ENCODE measurements at places on chromosomes 11 and 22.

GRCh38 chr11:19766810-19767209 is 54.2 kb downstream of the NAV2 start:
- no peak for DNase-seq

GRCh38 chr11:70887542-70887827 is 364.9 kb downstream of the SHANK2 start:
- no peak for DNase-seq

DNA sequence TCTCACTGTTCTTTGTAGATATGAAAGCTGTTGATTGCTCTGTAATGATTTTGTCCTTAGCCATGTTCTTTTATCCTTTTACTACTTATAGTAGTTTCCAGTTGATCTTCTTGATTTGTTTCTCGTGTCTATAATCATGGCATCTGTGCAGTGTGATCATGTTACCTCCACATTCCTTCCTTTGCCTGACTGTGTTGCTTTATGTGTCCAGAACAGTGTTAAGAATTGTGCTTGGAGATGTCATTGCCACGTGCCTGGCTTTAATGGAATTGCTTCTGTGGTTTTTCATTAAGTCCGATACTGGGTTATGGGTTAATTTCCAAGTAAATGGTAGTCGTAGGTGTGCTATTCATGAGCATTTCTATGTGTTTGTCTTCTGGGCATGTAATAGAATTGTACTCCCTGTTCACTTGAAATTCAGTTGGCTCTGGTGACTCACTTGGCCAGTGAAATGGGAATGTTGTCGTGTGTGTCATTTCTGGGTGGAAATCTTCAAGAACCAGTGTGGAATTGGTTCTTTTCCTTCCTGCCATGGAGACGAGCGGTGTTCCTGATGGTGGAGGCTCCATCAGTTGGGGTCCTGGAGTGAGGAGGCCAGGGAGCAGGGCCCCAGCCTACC is 6.8 kb downstream of the GTSE1 start:
- DNase-seq = no peak

- DNase-seq = no peak
Observed at GRCh38 chr22:22235558-22235957, 9.0 kb upstream of the VPREB1 start.

- peak; percentile 54 for DNase-seq
Observed at GRCh38 chr22:50247748-50248147, 2.9 kb upstream of the TUBGCP6 start.

- DNase-seq = no peak
Observed at GRCh38 chr11:17702876-17703275, 16.5 kb upstream of the MYOD1 start.

- DNase-seq = no peak
Observed at GRCh38 chr11:45538939-45539338, 126.5 kb downstream of the CHST1 start.

GRCh38 chr11:8296038-8296649 is 32.5 kb upstream of the LMO1 start:
- DNase-seq = no peak

- DNase-seq = no peak
Observed at GRCh38 chr11:44300844-44301563, 8.9 kb downstream of the ALX4 start.

DNA sequence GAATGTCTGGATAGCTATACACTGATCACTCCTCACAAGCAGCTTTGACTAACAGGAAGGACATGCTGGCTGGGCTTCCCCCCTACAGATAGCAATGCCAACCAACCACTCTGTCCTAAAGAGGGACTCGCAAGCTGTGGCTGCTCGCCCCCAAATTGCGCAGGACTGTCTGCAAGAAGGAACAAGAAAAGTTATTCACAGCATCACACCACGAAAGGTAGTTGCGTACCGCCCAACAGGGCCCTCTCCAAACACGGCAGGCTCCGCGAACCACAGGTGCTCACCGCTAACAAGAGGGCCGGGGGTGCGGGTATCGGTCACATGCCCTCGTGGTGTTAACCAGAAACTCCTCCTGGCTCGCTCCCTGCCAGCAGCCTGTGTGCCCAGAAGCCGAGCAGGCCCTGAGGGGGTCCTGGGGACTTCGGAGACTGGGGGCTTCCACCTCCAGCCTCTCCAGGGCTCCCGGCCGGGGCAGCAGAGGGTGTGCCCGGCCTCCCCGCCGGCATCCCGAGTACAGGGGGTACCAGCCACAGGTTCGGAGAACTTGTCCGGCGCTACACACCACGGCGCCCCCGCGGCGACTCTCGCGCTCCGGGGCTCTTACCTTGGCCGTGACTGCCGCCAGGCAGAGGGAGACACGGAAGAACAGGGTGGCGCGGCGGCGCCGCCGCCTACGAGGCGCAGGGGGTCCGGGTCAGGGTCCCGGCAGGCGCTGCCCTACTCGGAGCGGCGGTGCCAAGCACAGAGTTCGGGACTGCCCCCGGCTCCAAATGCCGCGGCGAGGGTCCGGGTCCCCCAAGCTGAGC is 682 bp downstream of the LARGE1 start:
- no peak for DNase-seq

DNA sequence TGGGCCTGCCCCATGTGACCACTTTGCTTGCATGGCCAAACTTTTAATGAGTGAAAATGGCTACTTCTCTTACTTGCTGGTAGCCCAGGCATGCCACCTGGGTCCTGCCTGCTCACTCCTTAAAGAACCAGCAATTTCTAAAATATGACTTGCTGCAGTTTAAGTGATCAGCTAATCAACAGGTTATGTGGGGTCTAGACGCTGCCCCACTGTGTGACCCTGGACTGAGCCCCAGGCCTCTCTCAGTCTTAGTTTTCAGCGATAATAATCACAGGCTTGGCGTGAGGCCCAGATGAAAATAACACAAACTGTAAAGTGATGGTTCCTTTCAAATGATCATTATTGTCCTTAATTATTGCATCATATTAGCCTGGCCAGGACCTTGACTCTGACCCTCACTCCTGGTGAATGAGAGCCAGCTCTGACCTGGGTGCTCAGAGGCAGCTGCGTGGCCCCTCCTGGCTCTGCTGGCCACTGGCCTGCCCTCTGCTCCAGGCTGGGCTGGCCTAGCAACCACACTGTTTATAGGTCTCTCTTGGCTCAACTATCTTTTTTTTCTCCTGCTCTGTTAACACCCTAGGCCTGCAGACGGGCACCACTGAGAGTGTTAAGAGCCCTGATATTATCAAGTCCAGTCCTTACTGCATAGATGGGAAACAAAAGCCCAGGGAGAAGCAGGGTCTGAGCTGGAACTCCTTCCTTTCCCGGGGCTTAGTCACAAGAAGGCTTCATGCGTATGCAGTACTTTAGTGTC is 89.7 kb downstream of the RRM1 start:
- DNase-seq = no peak

DNA sequence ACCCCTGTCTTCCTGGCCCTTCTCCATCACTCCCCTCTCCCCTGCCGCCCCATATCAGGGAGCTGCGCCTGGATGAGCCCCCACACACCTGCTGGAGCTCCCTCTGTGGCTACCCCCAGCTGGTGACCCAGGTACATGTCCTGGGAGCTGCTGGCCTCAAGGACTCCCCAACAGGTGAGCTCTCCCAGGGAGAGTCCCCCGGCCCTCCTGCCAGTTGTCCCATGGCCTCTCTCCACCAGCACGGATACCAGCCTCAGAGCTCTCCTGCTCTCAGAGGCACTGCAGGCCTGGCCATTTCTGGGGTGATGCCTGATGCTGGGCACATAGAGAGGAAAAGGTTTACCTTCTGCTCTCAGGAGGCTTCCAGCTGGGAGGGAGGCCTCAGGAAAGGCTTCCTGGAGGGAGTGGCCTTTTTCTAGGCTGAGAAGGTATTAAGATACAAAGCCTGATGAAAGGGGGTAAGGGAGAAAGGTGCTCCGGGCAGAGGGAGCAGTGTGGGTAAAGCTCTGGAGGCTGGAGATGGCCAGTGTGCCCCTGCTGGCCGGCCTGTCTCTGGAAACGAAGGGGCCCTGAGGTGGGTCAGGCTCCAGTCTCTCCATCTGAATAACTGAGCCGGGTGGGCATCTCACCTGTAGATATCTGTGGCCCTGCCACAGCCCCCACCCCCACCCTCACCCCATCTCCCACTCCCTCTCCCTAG is 6.0 kb upstream of the MYO7A start:
- no peak for DNase-seq

- no peak for DNase-seq
Observed at GRCh38 chr11:86802601-86803051, 2.3 kb downstream of the PRSS23 start.

DNA sequence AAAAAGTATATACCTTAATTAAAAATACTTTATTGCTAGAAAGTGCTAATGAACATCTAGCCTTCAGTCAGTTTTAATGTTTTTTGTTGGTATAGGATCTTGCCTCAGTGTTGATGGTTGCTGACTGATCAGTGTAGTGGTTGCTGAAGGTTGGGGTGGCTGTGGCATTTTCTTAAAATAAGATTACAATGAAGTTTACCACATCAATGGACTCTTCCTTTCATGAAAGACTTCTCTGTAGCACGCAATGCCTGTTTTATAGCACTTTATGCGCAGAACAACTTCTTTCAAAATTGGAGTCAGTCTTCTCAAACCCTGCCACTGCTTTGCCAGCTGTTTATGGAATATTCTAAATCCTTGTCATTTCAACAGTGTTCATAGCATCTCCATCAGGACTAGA is 50.6 kb downstream of the LDLRAD3 start:
- DNase-seq = no peak

DNA sequence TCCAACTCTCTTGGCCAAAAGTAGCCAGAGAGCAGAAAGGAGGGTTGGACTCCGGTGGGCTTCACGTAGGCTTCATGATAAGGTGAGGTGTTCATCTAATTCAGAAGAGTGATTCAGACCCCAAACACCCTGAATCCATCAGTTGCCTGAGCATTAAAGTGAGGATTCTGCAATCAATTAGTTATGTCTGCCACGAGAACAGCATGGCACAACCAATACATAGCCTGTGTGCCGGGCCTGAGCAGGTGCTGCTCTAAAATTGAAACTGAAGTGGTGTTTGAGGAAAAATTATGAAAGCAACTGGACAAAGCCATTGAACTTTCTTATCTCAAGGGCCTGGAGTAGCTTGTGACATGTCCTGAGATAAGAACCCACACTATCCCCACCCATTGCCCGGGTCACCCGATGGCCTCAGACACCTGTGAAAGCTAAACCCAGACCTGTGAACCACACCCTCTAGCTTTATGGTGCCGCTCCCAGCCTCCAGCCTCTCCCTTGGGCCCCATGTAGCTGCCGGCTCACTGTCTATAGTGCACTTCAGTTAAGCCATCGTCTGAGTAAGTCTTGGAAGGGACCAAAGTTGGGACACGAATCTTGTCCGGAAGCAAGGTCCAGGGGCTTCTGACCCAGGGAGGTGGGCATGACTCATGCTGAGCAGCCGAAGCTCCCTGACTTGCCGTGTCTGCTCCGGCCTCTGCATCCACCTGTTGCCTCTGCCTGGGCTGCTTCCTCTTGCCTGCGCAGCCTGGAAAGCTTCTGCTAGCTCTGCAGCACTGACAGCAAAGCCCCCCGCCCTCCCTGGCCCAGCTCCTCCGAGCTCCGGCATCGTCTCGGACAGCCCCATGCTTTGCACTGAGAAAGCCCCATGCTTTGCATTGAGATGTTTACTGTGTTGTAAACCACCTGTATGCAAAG is 5.7 kb upstream of the MYEOV start:
- DNase-seq = no peak

DNA sequence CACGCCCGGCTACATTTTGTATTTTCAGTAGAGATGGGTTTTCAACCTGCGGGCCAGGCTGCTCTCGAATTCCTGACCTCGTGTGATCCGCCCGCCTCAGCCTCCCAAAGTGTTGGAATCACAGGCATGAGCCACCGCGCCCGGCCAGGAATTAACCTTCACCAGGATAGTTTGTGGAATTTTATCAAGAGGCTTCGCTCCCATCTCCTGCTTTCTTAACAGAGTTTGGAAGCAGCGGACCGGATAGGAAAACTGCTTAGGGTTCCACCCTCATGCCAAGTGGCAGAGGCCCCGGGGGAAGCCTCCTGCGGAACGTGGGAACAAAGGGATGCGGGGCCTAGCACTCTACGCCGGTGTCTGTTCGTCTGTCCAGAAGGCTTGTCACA is 229.9 kb downstream of the ST3GAL4 start:
- DNase-seq = no peak

- DNase-seq = no peak
Observed at GRCh38 chr11:110564676-110565356, 135.1 kb downstream of the FDX1 start.

DNA sequence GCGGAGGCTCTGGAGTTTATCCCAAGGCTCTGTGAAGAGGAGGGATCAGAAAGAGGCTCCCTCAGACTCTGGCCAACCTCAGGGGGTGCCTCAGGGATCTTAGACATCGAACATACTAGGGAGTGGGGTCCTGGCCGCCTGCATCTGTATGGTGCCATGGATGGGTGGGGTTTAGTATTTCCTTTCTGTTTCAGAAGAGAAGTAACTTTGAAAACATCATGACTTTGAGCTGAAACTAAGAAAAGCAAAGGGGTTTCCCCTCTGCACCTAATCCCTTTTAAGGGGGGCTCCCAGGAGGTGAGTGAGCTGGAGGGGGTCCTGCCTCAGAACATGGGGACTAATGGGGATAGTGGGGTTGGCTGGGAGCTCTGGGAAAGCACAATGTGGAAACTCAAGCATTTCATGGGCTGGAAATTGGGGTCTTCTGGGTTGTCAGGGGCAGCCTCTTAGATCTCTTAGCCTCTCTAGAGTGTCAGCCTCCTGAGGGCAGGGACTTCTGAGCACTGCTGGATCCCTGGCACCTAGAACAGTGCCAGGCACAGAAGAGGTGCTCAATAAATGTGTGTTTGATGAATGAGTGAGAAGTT is 11.8 kb upstream of the SSTR3 start:
- DNase-seq = no peak

GRCh38 chr11:117332843-117333242 is 5.2 kb downstream of the CEP164 start:
- DNase-seq = no peak

DNA sequence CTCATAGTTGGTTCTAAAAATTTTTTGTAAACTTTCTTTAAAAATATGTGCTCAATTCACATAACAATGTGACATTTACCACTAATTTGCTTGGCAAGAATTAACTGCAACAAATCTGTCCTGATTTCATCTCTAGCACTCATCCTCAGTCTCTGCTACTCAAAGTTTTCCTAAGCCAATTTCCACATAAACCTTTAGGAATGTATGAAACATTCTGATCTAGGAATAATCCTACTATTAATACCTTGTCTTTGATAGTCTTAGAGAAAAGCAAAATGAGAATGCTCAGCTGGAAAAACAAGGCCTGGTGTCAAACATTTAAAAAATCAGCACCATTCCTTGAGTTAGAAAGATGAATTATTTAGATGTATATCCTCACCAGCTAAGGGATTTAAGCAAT is 114.3 kb downstream of the CD44 start:
- DNase-seq = no peak
